ENCODE measurements at places on chromosomes 13 and 19.

DNA sequence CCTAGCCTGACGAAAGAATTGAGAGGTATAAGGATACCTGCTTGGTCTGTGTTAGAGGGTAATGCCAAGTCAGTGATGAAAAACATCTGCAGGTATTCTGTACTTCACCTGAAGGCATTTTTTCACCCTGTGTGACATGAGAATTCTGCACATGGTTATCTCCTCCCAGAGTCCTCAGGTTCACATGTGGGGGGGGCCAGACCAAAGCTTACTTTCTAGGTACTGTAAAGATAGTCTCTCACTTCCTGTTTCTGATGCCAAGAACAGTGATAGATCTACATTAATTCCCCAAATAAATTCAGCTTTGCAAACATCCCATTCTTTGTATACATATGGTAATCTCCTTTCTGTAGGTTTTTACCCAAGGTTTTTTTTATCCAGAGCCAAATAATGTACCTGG lies 53.4 kb downstream of the GPC6 start:
- H3K27ac ChIP-seq: no peak overlapping the region
- DNase-seq: no peak
- no peak overlapping the region for H3K4me3 ChIP-seq
- no peaks in the 10 kb centered on the region for H3K36me3 ChIP-seq
- H3K27me3 ChIP-seq: no peaks in the 10 kb centered on the region

- H3K27ac ChIP-seq: no peak overlapping the region
- H3K36me3 ChIP-seq: no peaks in the 10 kb centered on the region
- no peak overlapping the region for H3K4me3 ChIP-seq
- no peaks in the 10 kb centered on the region for H3K27me3 ChIP-seq
- peaks cover 6% of the 10 kb centered on the region for H3K4me1 ChIP-seq
Observed at GRCh38 chr19:19185853-19186740, 5.9 kb downstream of the BORCS8 start.

GRCh38 chr19:11005521-11005920 lies 44.7 kb downstream of the SMARCA4 start:
- no peaks in the 10 kb centered on the region for H3K4me1 ChIP-seq
- DNase-seq: no peak
- no peak overlapping the region for H3K4me3 ChIP-seq
- no peak overlapping the region for H3K27ac ChIP-seq
- no peaks in the 10 kb centered on the region for H3K27me3 ChIP-seq

GRCh38 chr13:43107780-43108179 lies 84.4 kb downstream of the DNAJC15 start:
- no peaks in the 10 kb centered on the region for H3K27me3 ChIP-seq
- no peaks in the 10 kb centered on the region for H3K4me1 ChIP-seq
- H3K36me3 ChIP-seq: no peaks in the 10 kb centered on the region
- no peak overlapping the region for H3K4me3 ChIP-seq

GRCh38 chr19:13100031-13100588 lies 2.5 kb downstream of the LYL1 start:
- H3K27ac ChIP-seq: no peak overlapping the region
- H3K27me3 ChIP-seq: peaks cover 52% of the 10 kb centered on the region
- no peak overlapping the region for H3K4me3 ChIP-seq
- peaks cover 45% of the 10 kb centered on the region for H3K4me1 ChIP-seq
- no peak for DNase-seq

DNA sequence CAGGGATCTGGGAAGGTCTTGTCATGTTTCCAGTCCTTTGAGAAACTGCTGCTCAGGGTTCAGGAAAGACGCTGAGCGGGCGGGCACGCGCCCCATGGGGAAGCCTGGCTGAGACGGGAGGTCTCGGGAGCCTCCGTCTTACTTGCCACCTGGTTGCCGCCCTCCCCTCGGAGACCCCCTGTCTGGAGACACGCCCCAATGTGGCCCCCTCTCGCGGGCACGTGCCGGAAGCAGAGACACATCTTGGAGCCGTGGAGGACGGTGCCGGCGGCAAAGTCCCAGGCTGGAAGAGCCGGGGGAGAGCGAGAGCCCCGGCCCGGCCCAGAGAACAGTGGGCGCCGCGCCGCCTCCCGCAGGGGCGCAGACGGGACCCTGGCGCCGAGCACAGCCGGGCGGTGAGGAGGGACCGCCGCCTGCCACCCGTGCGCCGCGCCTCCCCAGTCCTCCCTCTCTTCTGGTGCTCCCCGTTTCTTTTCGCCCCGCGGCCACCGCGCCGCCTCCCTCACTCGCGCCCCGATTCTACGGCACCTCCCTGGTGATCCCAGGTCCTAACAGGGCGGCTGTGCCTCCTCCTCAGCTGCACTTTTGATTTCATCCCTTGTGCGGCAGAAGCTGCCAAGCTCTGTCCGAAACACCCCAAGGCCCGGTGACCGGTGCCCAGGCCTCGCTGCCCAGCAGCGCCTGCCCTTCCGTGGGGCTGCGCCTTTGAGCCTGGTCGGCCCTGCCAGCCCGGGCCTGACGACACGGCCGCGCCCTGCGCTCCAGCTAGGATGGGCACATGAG lies 15.5 kb downstream of the GJB2 start:
- H3K36me3 ChIP-seq: no peaks in the 10 kb centered on the region
- peaks cover 9% of the 10 kb centered on the region for H3K4me1 ChIP-seq
- no peak for DNase-seq

GRCh38 chr19:37333457-37333856 lies 37.4 kb upstream of the ZNF527 start:
- no peak overlapping the region for H3K27ac ChIP-seq
- peaks cover 9% of the 10 kb centered on the region for H3K4me1 ChIP-seq
- no peaks in the 10 kb centered on the region for H3K36me3 ChIP-seq
- H3K27me3 ChIP-seq: no peaks in the 10 kb centered on the region
- no peak for DNase-seq

Data from hepatocyte (in vitro differentiated cells).